ENCODE measurements at places on chromosomes 2 and 18.

- DNase-seq: no peak
These were observed 62.4 kb downstream of the ANKRD62 start for GRCh38 chr18:12155996-12156395.

DNA sequence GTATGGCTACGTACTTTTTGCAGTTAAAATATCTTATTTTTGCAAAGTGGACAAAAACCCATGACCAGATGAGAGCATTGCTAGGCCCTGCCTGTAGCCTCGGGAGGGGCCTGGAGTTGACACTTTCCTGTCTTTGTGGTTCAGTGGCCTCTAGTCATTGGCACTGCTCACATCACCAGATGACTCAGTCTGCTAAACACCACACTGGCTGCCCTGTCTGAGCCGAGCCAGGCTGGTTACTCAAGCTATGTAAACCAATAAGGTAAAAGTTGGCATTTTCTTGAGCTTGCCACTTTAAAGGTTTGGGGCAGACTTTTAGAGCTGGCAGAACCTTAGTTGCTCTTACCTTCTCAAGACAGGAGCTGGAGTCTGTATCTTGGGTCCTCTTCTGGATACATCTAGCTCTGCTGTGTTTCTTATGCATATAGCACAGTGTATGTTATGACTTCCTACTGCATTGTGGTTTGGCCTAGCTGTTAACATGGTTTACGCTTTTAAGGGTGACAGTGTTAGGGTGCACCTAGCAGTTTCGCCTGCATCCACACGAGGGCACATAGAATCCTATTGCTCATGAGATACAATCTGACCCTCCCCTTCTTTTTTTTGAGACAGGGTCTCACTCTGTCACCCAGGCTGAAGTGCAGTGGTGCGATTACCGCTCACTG is 76.4 kb downstream of the AP1S3 start:
- DNase-seq: no peak

- no peak for DNase-seq
These were observed 99.5 kb downstream of the GFPT1 start for GRCh38 chr2:69287544-69287943.

- DNase-seq: no peak
These were observed 31.0 kb downstream of the SNORC start for GRCh38 chr2:232900811-232901735.

DNA sequence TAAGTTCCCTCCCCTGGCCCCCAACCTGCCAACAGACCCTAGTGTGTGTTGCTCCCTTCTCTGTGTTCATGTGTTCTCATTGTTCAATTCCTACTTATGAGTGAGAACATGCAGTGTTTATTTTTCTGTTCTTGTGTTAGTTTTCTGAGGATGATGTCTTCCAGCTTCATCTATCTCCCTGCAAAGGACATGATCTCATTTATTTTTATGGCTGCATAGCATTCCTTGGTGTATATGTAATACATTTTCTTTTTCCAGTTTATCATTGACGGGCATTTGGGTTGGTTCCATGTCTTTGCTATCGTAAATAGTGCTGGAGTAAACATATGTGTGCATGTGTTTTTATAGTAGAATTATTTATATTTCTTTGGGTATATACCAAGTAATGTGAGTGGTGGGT is 602.2 kb downstream of the DSC3 start:
- DNase-seq: no peak

GRCh38 chr2:152483276-152484063 is 148.5 kb downstream of the FMNL2 start:
- DNase-seq: no peak

DNA sequence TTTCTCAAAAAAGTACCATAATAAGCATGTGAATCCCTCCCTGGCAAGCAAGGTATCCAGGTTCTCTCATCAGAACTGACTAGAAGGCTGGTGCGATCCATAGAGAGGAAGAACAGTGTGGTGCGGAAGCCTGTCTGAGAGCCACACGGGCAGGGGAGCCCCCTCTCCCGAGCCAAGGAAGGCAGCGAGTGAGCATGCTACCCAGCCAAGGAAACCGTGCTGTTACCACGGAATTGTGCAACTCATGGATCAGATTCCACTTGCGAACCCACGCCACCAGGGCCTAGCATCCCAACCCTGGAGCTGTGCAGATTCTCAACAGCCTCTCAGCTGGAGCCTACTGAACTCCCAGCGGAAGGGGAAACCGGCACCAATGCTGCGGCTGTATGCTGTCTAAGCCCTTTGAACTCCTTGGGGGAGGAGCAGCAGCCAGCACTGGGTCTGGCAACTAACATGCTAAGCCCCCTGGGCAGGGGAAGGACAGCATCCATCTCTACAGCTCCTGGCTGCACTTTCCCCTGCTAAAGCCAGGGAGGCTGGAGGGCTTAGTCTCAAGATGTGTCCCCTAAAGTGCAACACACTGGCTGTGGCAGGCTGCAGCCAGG is 823.1 kb downstream of the EPHA4 start:
- no peak for DNase-seq

GRCh38 chr2:235551965-235552364 is 58.1 kb downstream of the AGAP1 start:
- DNase-seq: no peak

- DNase-seq: no peak
These were observed 121.8 kb downstream of the MEMO1 start for GRCh38 chr2:31889044-31889443.

DNA sequence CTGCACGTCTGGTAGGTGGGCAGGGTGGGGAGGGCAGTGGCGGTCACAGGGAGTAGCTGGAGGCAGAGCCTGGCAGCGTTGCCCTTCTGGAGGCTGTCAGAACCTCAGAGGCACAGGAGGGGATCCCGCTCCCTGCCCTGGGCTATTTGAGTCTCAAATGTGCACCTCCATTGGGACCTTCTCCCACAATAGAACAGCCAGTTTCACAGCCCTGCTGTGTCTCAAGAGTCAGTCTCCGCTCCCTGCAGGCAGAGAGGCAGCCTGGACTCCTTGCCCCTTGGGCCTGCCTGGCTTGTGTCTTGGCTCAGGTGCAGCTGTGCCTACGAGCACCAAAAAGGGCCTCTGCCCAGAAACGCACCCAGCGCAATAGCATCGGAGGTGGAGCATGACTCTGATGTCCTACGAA is 57.4 kb downstream of the FAM168B start:
- no peak for DNase-seq
